ENCODE measurements at places on chromosomes 7 and 10.

DNA sequence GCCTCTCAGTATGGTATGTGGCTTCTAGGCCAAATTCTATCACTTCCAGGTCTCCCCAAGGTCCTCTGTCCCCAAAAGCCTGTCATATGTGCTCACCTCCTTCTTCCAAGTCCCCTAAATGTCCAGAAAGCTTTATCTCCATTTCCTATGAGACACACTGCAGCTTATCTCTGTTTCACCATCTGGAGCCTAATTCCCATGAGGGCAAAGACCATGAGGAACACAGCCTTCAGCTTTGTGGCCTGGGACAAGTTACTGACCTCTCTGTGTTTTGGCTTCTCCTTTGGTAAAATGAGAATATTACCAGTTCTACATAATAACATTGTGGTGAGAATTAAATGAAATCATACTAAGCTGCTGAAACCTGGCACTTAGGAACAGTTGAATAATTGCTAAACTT, 19.2 kb downstream of the ST8SIA6 start:
- DNase-seq: no peak

- DNase-seq: no peak
Observed at GRCh38 chr7:88355011-88355410, 48.3 kb upstream of the STEAP4 start.

DNA sequence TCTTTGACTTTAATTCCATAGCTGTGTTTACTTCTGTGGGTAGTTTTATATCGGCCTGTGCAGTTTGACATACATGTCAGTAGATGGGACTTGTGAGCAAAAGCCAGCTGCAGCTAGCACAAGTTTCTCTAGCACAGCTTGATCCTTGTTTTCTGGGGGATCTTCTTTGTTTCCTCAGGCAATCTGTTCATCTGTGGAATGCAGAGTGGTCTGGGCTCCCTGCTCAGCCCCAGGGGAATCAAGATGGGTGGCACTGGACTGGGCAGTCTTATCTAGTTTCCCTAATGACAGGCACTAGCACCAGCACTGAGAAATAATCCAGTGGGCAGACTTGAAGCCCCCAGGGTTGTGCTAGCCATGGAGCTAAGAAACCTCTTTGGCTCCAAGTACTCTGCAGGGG, 40.8 kb downstream of the CYP2C19 start:
- DNase-seq: no peak

DNA sequence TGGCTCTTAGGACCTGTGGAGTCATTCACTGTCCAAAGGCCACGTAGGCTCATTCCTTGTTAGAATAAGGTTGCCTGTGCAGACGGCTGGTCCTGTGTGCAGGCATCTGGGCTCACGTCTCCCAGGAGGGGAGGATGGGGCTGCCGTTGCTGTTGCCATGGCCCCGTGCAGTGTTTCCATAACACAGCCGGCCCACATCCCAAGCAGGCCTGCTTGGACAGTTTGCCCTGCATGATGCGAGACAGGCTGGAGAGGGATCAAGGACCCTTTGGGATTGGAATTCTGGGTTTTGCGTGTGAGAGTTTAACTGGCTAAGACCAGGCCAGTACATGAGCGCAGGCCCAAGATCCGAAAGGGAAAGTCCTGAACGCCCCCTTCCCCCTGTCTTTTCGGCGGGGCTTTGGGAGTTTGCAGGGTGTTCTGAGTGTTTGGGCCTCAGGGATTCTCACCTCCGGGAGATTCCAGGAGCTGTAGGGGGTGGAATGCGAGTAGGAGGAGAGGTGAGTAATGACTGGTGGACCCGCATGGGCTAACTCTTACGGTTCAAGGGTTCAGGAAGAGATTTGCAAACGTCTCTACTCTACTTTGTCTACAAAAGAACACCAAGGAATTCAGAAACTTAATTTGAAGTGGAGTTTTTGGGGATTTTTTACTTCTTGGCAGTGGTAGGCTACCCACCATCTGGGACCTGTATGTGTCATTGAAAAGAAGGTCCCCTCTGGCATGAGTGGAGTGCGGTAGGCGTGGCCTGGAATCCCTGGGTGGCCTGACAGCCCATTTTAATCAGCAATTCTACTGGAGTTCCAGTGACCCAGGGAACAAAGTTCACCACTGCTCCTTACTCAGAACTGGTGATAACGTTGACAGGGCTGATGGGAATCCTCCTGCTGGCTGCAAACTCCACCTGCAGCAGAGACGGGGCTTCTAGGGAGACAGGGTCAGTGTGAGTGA, 125.4 kb downstream of the ITIH5 start:
- DNase-seq: no peak

GRCh38 chr7:143042159-143042789, 9.9 kb upstream of the OR6V1 start:
- DNase-seq: no peak

- no peak for DNase-seq
Observed at GRCh38 chr7:147171013-147171391, 1054.4 kb downstream of the CNTNAP2 start.

- no peak for DNase-seq
Observed at GRCh38 chr10:51937308-51938140, 238.1 kb upstream of the CSTF2T start.

DNA sequence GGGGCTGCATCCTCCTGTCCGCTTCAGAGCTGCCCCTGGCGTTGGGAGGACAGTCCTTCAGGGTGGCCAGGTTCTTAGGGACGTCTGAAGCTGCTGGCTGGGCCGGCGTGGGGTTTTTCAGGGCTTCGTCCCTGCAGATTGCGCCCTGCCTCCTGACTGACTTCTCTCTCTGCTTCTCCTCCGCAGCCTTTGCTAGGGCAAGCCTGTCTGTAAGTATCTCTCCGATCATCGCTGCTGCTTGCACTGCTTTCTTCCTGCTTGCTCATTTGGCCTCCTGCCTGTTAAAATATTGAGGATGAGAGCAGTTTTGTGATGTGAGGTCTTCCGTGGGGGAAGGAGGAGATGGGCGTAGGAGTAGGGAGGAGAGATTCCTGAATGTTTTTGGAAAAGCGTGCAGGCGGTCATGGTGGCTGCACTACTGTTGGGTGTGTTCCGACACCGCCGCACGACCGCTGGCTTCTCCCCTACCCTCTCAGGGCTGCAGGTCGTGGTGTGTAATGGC, 25.3 kb downstream of the PFKFB3 start:
- no peak for DNase-seq

- no peak for DNase-seq
Observed at GRCh38 chr7:116582806-116583444, 58.1 kb downstream of the CAV1 start.

GRCh38 chr10:80094231-80094630, 15.8 kb downstream of the TMEM254 start:
- no peak for DNase-seq

GRCh38 chr10:95411635-95412034, 120.8 kb upstream of the PDLIM1 start:
- no peak for DNase-seq

DNA sequence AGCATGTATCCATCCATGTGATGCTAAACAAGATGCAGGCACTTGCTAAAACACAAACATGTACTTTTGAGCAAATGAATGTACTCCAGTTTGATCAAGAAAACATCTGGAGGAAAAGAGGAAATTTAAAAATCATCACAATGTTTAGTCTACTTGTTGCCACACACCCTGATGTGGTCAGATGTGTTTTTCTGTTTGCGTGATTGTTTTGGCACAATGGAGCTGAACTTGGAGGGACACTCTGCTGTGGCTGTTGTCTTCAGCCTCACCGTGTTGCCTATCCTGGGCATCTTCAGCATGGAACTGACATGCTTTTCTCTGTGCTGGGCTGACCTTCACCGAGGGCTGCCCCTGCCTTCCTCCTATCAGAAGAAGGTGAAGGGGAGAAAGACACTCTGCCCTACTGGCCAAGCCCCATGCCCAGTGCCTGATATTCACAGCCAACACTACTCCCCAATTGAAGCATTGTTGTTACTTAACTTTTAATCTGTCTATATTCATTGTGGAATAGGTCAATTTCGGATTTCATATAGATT, 268.3 kb upstream of the IGFBP3 start:
- no peak for DNase-seq

DNA sequence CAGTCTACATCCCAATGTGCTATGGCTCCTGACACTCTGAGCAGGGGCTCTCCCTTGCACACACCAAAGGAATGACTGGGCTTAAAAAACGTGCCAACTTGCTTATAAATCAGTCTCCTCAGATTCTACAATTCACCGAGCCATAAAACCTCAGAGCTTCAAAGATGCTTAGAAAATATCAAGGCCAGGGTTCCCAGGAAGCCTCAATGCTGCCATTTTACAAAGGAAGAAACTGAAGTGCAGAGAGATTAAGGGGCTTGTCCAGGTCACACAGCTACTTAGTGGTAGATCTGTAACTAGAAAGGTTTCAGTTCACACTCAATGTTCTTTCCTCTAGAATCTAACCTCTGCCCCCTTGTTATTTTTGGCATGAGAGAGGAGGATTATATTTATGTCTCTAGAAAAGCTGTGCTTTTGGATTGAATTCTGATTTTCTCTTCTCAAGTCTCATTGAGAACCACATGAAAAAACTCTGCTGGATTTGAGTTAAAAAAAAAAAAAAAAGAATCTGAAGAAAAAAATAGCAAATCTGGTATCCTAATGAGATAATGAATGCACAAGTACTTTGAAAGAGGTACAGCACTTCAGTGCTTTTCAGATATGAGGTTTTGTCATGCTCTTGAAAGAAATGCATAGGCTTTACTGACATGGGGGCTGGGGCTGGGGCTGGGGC, 22.3 kb upstream of the TSPAN33 start:
- DNase-seq: no peak

DNA sequence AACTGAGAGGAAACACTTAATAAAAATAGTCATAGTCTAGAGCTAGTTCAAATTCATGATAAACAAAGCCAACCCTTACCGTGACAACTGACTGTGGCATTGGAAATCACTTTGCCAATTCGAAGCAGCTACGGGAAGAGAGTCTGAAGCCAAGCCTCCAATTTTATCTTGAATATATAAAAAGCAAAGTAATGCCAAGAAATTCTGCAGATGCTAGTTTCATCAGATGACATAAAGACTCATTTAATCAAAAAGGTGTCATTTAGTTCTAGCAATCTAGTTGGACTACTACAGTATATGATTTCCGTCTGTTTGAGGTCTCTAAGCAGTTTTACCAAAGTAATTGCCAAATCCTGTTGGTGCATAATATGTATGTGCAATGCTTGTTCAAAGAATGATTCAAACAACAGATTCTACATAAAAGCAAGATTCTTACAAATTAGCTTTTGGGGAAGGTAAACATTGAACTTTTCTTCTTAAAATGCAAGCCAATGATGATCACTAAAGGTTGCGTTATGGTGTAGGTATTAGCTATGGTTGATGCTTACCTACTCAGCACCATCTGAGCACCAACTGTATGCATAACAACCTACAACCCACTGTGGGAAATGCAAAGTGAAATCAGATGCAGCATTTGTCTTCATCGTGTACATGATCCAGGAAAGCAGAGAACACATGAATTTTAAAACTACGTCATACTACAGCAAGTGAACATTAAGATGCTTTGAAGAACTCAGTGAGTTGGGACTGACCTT, 2.8 kb downstream of the FAM171A1 start:
- no peak for DNase-seq

DNA sequence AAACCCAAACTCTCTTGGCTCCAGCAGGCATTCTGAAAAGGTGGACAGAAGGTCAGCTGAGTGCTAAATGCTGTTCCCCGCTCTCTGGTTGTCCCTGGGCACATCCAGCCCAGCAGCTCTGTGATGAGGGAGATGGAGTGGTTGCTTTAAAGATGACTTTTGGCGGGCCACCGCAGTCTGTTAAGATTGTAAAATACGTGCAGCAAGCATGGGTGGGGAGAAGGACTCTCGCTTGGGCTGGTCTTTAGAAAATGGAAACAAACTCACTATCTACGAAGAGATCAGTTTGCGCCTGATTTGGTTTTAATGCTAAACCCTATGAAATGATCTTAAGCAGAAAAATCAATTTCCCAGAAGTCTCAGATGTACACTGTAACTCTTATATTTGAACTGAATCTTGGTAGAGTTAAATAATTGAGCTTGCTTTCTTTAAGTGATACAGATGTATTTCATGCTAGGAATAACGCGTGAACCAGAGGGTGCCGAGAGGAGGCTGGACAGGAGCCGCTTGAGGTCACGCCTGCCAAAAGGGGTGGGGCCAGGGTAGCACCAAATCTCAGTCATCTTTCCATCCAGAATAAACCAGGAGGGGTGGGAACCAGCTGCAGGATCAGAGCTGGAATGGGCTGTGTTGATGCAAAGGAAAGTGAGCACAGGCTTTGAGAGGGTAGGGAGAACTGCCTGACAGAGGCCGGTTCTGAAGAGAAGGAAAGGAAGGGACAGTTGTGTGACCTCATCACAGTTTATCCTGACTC, 170.2 kb upstream of the MKI67 start:
- DNase-seq: no peak

- no peak for DNase-seq
Observed at GRCh38 chr10:6446711-6447110, 133.4 kb downstream of the PRKCQ start.

- no peak for DNase-seq
Observed at GRCh38 chr7:40680657-40681056, 545.9 kb downstream of the SUGCT start.

DNA sequence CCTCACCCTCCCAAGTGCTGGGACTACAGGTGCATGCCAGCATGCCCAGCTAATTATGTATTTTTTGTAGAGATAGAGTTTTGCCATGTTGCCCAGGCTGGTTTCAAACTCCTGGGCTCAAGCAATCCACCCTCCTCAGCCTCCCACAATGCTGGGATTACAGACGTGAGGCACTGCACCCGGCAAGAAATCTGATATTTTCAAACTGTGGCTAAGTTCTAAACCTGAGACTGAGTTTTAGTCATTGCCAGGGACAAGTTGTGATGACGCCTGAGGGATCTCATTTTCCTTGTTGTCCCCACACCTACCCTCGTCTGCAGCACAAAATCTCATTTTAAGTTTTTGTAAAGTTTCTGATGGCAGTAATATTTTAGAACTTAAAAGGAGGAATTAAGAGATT, 9.8 kb downstream of the AUTS2 start:
- no peak for DNase-seq

DNA sequence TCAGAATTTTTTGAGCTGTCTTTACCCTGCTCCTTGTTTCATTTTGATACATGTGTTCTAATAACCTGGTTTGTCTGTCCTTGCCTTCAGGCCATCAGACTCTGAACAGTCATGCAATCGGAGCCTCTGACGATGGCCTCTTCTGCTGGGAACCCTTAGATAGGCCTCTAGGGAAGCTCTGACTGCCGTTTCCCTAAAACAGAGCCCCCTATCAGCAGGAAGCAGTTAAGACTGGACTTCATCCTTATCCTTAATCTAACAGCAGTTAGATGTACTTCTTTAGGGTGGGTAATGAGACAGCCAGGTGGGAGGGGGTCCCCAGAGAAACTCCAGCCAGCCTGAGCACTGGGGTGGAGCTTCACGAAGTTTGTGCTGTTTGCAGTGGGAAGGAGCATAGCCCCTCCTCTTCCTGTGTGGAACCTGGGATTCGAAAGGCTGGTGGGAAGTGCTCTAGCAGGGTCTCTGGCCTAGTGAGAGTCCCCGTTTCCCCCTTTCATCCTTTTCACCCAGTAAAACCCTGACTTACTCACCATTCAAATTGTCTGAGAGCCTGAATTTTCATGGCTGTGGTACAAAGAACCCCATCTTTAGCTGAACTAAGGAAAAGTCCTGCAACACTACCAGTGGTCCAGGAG, 28.4 kb upstream of the SORCS3 start:
- no peak for DNase-seq
